ENCODE measurements at places on chromosomes 16 and 17. TPM values are rescaled to one million over a fixed set of nuclear protein-coding genes. Genes with fewer than 3 reads are reported as not detected.

The GPR139 gene
- total RNA-seq, result not detected

The SERPINF2 gene
- 41.9 TPM for total RNA-seq

The CLEC3A gene
- total RNA-seq, result 0.74 TPM

The WNT3 gene
- total RNA-seq, result 9.8 TPM

The CDH16 gene
- 0.39 TPM for total RNA-seq

The OTOP3 gene
- total RNA-seq, result not detected

The CCL7 gene
- not detected for total RNA-seq

The TPSAB1 gene
- 11.7 TPM for total RNA-seq

The FN3KRP gene
- total RNA-seq, result 26.9 TPM

The TP53TG3C gene
- total RNA-seq, result 0.56 TPM

The CRHR1 gene
- 0.55 TPM for total RNA-seq

The SCIMP gene
- total RNA-seq, result 0.39 TPM

The ACAP1 gene
- 12.6 TPM for total RNA-seq

The CD300A gene
- 2.4 TPM for total RNA-seq

The C16orf96 gene
- total RNA-seq, result 10.3 TPM

The NEK8 gene
- total RNA-seq, result 10.1 TPM

The ELAC2 gene
- total RNA-seq, result 114 TPM

The IL17C gene
- 1.5 TPM for total RNA-seq

The KRT28 gene
- total RNA-seq, result 0.43 TPM

The CLDN6 gene
- 0.74 TPM for total RNA-seq

The ITGA2B gene
- total RNA-seq, result 5.1 TPM

The NAT9 gene
- 51.3 TPM for total RNA-seq

The CLEC18C gene
- total RNA-seq, result 31.9 TPM

The WFIKKN2 gene
- 3.7 TPM for total RNA-seq

The PLA2G10 gene
- total RNA-seq, result 1.5 TPM

The CETP gene
- total RNA-seq, result 0.50 TPM

The MILR1 gene
- total RNA-seq, result 3.1 TPM

The CCR7 gene
- total RNA-seq, result 1.3 TPM

The SLC38A10 gene
- total RNA-seq, result 150 TPM

The LDHD gene
- total RNA-seq, result 5.0 TPM

The CDH13 gene
- 1.2 TPM for total RNA-seq

The NEUROD2 gene
- total RNA-seq, result not detected

The PRSS22 gene
- not detected for total RNA-seq

The SLC5A11 gene
- total RNA-seq, result 1.3 TPM

The TIMM22 gene
- total RNA-seq, result 18.3 TPM

The SLC38A8 gene
- total RNA-seq, result 0.39 TPM

The ATP2A1 gene
- 12.2 TPM for total RNA-seq

The TMEM98 gene
- total RNA-seq, result 39.0 TPM

The ACSM2A gene
- not detected for total RNA-seq

Measured in testis (tissue), 5 donors.